Activated CD4-positive, alpha-beta T cell treated with anti-CD3 and anti-CD28 coated beads, Interleukin-2, amount 50 U/mL, for 4 hours (primary cell): ENCODE measurements at places on chromosomes 7 and 10.

DNA sequence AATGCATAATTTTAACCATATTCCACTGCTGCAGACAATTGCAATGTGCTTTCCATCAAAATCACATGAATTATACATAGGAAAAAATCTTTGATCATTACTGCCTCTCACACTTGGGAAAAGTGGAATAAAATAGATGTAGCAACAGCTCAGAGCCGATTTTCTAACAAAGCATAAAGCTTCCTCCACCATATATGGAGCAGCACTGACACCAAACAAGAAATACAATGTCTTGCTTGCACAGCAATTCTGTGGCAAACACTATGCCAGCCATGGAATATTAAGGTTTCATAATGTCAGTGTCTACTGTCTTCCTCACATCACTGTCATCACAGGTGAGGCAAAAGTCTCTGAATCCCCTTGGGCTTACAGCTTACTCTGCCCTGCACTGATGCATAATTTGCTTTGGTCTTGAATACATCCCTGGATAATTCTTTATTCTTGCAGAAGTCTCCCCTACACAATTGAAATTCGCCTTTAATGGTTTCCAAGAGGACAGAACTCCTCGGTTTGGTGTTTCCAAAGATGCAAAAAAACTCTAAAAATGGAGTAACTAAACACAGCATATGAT, 198.5 kb downstream of the CACNA2D1 start:
- DNase-seq: no peak

DNA sequence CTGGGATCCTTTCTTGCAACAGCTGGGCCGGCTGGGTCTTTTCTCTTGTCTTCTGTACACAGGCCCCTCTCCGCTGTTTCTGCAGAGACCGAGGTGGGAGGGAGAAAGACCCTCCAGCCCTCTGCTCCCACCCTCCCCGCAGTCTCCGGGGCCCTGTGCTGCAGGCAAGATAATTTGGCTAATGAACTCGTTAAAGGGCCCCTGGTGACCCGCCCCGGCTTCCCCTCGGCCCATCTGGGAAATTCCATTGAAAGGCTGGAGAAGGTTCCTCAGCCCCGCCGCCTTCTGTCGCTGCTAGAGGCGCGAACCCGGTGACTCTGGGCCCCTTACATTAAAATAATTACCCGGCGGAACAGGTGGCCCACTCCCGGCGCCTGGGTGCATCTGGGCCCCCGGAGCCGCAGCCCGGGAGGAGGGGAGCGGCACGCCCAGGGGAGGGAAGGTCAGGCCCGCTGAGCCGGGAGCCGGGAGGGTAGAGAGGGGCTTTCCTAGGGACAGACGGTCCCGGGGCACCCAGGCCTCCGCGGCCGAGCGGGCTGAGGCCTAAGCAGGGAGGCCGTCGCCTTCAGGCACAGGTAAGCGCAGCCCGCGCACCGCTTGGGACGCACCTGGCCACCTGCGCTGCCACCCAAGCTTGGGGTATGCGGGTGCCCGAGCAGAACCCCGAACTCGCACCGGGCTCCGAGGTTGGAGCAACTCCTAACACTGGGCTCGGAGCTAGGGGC, 7.3 kb upstream of the MNX1 start:
- DNase-seq: no peak

DNA sequence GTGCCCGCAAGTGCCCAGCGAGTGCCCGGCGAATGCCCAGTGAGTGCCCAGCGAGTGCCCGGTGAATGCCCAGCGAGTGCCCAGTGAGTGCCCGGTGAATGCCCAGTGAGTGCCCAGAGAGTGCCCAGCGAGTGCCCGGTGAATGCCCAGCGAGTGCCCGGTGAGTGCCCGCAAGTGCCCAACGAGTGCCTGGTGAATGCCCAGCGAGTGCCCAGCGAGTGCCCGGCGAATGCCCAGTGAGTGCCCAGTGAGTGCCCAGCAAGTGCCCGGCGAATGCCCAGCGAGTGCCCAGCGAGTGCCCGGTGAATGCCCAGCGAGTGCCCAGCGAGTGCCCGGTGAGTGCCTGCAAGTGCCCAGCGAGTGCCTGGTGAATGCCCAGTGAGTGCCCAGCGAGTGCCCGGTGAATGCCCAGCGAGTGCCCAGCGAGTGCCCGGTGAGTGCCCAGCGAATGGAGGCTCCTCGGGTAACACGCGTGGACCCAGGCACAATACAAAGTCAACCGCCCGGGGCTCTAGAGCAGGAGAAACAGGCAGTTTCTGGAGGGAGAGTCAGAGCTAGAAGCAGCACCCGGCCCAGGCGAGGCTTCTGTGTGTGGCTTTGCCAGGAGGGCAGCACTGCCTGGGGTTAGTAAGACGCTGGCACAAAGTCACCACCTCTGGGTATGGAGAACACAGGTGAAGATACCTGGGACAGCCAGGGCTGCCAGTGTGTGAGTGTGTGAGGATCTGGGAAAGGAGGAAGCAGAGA, 38.2 kb upstream of the CFAP46 start:
- no peak for DNase-seq

GRCh38 chr7:22137026-22137425, 191.3 kb upstream of the CDCA7L start:
- no peak for DNase-seq

DNA sequence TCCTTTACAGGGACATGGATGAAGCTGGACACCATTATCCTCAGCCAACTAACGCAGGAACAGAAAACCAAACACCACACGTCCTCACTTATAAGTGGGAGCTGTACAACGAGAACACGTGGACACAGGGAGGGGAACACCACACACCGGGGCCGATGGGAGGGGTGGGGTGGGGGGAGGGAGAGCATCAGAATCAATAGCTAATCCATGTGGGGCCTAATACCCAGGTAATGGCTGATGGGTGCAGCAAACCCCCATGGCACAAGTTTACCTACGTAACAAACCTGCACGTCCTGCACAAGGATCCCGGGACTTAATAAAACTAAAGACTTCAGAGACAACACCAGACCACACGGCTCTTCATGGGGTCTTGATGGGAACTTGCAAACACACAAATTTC, 82.2 kb upstream of the DIP2C start:
- no peak for DNase-seq

GRCh38 chr7:43700059-43700501, 29.2 kb downstream of the COA1 start:
- no peak for DNase-seq

DNA sequence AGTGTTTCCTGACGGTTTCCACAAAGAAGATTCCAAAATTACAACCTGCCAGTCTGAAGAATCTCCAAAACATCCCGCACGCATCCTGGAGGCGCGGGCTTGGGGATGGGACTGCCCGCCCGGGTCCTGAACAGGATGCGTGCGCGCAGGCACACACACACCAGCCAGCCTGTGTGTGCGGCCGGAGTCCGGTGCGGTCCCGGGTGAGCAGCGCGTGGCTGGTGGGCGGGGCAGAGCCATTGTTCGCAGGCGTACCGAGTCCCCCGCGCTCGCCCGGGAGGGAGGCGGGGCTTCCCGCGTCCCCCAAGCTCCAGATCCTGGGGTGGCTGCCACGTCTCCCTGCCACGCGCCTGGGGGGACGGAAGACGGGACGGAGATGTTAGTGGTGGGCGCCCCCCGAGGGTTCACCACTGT, 675 bp upstream of the SCD start:
- peak; percentile 32 for DNase-seq

DNA sequence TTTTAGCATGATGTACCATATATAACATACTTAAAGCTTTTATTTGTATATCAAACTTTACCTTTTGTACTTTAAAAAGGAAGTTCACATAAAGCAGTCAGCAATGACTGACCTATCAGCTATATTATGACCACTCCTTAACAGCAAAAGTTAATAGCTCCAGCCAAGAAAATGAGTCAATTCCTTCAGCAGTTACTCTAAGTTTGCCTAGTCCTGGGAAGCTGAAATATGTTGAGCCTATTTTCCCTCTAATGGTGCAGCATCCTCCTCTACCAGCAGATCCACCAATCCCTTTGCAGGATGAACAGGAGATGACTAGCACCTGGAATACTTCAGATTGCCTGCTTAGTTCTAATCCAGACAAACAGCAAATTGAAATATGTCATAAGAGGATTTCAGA, 64.2 kb downstream of the CUL2 start:
- DNase-seq: no peak

GRCh38 chr7:107827501-107827900, 24.5 kb upstream of the SLC26A3 start:
- no peak for DNase-seq

DNA sequence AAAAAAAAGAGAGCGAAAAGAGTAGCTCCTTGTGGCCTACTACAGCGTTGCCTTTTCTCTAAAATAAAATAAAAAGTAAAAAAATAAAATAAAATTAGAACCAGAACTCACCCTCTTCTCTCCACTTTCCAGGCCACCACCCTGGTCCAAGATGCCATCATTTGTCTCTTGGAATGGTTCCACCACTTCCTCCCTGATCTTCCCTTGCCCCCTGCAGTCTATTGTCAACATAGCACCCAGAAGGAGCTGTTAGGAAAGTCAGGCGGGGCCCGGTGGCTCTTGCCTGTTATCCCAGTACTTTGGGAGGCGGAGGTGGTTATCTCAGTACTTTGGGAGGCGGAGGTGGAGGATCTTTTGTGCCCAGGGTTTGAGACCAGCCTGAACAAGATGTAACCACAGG, 7.6 kb upstream of the GRID2IP start:
- DNase-seq: no peak

GRCh38 chr7:138755842-138756590, 41.8 kb upstream of the TMEM213 start:
- DNase-seq: no peak

GRCh38 chr10:33355274-33355673, 20.8 kb upstream of the NRP1 start:
- DNase-seq: no peak

DNA sequence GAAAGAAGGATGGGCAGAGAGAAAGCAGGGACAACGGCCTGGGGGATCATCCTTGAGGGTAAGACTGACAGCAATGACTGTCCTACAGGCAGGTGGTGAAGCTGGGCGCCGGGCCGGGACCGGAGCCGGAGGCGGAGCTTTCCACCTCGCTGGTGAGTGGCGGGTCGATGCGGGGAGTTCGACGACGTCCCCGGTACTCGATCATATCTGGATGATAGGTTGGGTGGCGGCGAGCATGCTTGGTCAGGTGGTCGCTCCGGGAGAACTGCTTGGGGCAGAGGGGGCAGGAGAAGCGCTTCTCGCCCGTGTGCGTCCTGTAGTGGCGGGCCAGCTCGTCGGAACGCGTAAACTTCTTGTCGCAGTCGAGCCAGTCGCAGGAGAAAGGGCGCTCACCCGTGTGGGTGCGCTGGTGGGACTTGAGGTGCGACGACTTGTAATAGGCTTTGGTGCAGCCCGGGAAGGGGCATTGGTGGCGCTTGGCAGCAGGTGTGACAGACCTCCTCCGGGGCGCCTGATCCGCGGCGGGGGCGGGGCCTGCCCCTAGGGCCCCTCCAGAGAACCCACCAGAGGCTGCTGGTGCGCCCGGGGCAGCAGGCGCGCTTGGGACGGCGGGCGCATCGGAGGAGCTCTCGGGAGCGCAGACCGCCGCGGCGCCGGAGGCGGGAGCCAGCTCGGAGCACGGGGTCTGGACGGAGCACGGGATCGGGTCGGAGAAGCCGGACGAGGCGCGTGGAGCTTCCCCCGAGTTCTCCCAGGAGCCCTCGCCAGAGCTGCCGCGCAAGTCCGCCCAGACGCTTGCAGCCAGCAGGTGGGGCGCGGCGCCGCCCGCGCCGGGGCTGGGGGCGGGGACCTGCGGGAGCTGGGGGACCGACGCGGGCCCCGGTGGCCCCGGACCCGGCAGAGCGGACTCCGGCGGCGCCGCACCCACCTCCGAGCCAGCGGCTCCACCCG, 752 bp downstream of the KLF14 start:
- DNase-seq: no peak

DNA sequence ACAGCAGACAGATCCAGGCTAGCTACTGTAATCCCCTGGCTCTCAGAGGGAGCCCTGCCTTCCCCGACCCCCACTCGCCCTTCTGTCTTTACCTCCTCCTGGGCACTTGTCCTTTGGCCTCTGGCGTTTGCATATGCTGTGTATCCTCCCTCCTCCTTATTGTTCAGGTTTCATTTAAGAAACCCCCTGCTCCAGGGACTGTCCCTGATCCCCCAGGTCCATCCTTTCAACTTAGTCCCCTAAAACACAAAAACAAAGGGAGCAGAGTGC, 25.7 kb downstream of the GRID1 start:
- no peak for DNase-seq

GRCh38 chr10:24825551-24825950, 101.9 kb upstream of the ARHGAP21 start:
- no peak for DNase-seq

- no peak for DNase-seq
Measured at GRCh38 chr7:95630702-95631458, 34.6 kb upstream of the PDK4 start.

- DNase-seq: no peak
Measured at GRCh38 chr7:155555116-155555695, 8.8 kb upstream of the CNPY1 start.

- DNase-seq: no peak
Measured at GRCh38 chr10:124541076-124541903, 79.7 kb downstream of the LHPP start.

- DNase-seq: no peak
Measured at GRCh38 chr10:127984945-127985344, 78.0 kb downstream of the PTPRE start.

DNA sequence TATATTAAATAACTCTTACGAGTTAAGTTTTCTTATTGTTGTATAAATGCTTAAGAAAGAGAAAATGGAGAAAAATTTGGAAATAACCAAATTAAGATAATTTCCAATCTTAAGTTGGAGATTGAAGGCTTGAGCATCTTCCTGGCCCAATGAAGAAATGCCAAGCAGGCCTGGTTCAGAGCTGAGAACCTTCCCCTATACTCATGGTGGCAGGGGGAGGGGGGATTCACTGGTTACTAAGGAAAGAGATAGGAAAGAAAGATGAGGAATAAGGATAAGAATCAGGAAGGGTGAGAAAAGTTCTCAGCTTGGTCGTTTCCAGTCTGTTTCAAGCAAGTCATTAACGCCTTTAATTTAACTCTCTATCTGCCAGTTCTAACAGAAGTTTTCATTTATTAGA, 166.2 kb downstream of the AVL9 start:
- no peak for DNase-seq

DNA sequence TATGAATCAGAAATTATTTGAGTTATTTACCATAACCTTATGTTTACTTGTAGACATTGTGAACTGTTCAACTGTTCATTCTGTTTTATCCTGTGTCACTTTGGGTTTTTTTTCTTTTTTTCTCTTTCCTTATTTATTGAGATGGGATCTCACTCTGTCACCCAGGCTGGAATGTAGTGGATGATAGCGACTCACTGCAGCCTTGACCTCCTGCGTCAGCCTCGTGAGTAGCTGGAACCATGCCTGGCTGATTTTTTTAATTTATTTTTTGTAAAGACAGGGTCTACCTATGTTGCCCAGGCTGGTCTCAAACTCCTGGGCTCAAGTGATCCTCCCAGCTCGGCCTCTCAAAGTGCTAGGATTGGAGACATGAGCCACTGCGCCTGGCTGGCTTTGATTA, 97.1 kb downstream of the CSTF2T start:
- DNase-seq: no peak
